ENCODE measurements at places on chromosomes 5 and 9.
A peak's percentile ranks its signal among the peaks of the same experiment; 100 is the strongest.

GRCh38 chr5:43313854-43314457 is 744 bp upstream of the HMGCS1 start:
- no peak for DNase-seq

GRCh38 chr9:93043122-93043521 is 15.4 kb upstream of the SUSD3 start:
- no peak for DNase-seq

DNA sequence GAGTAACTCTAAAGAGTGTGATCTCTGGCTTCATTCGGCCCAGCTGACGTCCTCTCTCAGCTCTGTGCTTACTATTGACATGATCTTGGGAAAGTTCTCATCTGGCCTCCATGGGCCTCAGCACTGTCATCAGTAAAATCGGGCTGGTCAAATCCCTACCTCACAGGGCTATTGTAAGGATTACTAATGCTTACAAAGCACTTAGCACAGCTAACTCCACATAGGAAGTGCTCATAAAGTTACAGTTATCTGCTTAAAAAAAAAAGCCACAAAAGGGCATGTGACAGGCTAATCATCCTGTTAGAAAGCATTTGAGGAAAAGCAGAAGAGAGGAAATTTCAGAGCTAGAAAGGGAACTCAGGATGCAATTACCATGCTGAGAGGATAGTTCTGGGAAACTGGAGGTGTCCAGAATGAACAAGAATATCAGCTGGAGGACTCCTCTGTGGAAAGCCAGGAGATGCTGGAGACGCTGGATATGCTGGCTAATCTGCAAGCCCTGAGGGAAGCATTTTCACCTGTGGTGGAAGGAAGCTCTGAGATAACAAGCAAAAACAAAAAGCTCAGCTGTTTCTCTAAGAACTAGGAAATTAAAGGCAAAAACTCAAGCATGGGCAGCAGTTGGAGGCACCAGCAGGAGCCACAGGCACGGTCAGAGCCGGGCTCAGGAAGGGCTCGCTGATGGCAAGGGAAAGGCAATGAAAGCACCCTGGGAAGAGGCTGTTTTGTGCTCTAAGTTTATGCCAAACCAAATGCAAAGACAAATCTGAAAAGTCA is 4.4 kb upstream of the BHMT start:
- DNase-seq: no peak

GRCh38 chr9:117671468-117671867 is 32.7 kb upstream of the TLR4 start:
- peak; percentile 24 for DNase-seq

DNA sequence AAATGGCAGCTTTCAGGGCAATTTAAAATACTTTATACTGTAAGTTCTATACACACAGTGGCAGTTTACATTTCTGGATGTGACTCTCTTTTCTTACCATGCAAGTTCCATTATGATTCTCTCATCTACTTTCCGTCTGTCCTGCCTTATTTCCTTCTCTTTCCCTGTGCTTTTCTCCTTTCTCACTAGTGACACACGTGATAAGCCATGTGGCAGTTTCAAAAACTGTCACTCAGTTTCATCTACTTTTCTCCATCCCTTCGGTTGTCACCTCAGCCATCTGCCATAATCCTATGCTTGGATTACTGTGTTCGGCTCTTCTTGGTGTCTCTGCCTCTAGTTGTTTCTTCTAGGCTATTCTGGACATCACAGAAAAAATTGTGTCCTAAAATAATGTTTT is 46.8 kb upstream of the ATG10 start:
- DNase-seq: no peak

GRCh38 chr9:99400184-99400731 is 178.2 kb downstream of the SEC61B start:
- DNase-seq: no peak

DNA sequence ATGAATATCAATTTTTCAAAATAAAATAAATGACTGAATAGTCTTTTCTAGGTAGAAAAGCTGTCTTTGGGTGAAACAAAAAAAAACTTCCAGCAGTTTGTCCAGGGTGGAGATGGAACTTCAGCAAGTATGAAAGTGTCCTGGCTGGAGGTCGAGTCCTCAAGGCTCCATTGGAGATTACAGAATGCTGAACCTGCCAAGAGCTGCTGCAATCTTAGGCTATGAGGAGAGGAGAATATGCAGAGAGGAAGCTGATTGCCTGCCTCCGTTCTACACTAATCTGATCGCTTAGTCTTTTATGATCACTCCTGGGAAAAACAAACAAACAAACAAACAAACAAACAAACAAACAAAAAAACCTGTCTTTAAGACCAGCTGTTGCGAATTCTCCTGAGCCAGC is 50.6 kb downstream of the NREP start:
- DNase-seq: no peak

DNA sequence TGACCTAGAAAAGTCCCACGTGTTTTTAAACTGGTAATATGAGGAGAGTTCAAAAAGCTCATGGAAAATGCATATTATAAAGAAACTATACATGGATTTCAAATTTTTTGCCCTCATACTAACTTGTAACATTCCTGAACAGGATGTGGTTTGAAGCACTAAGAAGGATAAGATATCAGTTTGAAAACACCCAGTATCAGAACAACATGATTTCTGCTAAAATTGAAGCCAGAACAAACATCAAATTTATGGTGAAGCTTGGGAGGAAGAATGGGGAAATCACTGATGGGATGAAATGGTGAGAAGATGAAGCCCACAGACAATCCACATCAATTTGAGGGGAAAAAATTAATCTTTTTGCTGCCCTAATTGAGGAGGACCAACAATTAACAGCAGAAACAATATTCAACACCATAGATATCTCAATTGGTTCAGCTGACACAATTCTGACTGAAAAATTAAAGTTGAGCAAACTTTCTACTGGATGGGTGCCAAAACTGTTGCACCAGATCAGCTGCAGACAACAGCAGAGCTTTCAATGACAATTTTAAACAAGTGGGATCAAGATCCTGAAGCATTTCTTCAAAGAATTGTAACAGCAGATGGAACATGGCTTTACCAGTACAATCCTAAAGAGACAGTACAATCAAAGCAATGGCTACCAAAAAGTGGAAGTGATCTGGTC is 113.2 kb upstream of the SNX2 start:
- DNase-seq: no peak

GRCh38 chr5:95958310-95959014 is 3.2 kb downstream of the ELL2 start:
- peak; percentile 78 for DNase-seq

- DNase-seq: no peak
These were observed 9.4 kb upstream of the GABRA6 start for GRCh38 chr5:161676103-161676502.

- no peak for DNase-seq
These were observed 16.4 kb downstream of the TENT4A start for GRCh38 chr5:6729386-6730310.

DNA sequence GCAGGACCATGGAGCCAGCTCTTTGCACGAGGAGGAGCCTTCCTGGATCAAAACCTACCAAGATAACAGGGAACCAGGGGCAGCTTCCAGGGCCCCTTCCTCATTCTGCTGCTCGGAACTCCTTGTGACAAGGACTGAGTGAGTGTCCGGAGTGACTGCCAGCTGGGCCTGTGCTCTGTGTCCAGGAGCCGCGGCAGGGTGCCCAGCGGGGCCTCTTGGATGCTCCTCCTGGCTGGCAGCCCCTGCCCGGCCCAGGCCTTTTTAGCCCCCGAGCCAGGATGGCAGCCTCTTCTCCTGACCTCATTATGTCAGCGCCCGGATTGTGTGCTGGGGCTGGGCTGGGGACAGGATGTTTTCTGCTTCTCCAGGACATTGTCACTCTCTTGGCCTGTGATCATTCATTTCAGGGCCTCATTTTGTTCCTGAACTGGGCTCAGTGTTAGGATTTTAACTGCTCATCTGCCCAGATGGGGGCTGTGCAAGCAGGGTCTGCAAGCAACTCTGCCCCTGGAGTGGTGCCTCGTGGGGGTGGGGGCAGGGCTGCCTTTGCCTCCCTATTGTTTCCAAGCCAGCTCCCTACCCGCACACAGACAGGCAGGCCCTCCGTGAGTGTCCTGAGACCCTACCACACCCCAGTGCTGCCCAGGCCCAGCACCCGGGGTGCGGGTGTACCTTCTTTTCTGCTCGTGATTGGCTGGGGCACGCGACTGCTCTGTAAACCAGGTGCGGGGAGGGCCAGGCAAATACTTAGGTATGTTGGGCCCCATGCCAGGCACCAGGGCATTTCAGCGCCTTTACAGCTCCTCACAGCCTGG is 161.6 kb downstream of the COL23A1 start:
- no peak for DNase-seq

DNA sequence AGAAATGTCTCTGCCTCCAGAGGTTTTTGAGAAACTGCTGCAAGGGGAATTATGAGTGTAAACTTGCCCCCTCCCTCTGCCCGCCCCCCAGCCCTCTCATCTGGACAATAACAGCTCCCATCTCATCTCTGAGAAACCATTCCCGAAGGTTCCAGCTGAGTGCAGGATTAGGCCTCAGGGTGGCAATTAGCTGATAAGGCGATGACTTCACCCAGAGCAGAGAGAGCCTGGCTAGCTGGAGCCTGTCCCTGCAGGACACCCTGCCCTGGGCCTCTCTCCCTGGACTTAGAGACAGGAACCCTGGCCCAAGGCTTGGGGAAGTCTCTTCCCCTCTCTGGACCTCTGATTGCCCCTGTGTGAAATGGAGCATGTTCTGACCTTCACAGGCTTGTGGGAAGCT is 45.7 kb upstream of the HAND1 start:
- DNase-seq: peak; percentile 47

GRCh38 chr9:95494416-95495371 is 22.1 kb downstream of the PTCH1 start:
- no peak for DNase-seq

- no peak for DNase-seq
These were observed 2371.7 kb upstream of the C9orf72 start for GRCh38 chr9:29945012-29945411.

DNA sequence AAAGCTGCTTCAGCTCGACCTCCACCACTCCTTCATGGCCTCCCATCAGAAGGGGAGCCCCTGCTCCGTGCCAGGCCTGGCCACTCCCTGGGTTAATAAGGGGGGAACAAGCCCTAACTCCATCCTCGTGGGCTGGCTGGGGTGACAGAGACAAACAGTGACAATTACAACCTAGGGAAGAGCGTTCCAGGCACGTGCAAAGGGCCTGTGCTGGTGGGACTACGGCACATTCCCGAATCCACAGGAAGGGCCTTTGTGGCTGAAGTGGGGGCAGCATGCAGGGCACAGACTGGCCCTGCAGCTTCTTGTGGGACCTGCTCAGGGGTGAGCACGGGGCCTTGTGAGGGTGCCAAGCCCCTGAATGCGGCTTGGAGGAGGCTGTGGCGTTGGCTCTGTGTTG is 157.4 kb downstream of the C9orf50 start:
- DNase-seq: no peak

DNA sequence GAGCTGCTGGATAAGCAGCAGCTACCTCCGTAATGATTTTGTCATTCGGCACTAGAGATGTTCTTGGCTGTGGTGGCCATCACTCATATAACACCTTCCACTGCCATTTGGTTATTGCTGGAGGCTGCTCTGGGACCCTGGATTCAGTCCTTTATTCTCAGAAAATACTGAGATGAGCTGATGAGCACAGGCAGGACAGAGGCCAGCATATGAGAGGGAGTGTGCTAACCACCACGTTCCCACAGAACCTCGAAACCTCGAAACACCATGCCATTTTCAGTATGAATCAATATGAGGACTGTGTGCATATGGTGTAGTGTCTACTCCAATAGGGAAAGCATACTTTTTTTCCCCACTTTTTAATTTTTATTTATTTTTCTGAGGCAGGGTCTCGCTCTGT is 56.6 kb downstream of the ADAM19 start:
- DNase-seq: no peak

DNA sequence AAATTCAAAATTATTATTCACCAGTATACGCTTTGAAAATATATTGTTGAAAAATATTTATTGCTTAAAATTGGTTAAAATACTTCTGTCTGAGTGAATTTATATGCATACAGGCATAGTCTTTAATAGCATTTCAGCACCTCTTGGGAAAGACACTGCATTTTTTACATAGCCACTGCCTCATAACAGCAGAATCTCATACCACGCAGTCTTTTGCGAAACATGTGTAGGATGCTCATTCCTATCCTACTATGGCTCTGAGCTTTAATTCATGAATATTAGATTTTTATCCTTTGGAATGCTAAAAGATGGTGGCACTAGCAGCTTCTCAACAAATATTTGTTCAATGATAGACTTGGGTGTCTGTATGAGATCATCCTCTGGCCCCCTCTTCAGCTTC is 94.0 kb upstream of the SH3GL2 start:
- DNase-seq: no peak

- DNase-seq: no peak
These were observed 17.0 kb upstream of the CMBL start for GRCh38 chr5:10324518-10325370.

- DNase-seq: no peak
These were observed 16.6 kb downstream of the OCLN start for GRCh38 chr5:69509212-69509611.

DNA sequence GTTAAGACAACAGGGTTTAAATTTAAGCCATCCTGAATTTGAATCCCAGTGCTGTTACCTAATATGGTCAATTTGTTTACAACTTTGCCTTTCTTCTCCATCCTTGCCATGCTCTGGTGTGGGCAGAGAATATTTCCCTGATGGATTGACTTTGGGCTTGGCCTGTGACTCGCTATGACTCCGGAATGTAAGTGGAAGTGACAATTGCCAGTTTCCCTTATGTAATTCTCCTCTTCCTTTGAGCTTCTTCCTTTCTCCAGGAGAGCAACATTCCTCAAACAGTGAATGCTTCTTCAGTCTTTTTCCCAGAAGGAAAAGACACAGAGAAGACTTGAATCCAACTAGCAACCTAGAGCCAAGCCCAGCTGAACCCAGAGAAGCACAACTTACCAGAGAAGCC is 159.1 kb downstream of the LURAP1L start:
- peak; percentile 76 for DNase-seq

DNA sequence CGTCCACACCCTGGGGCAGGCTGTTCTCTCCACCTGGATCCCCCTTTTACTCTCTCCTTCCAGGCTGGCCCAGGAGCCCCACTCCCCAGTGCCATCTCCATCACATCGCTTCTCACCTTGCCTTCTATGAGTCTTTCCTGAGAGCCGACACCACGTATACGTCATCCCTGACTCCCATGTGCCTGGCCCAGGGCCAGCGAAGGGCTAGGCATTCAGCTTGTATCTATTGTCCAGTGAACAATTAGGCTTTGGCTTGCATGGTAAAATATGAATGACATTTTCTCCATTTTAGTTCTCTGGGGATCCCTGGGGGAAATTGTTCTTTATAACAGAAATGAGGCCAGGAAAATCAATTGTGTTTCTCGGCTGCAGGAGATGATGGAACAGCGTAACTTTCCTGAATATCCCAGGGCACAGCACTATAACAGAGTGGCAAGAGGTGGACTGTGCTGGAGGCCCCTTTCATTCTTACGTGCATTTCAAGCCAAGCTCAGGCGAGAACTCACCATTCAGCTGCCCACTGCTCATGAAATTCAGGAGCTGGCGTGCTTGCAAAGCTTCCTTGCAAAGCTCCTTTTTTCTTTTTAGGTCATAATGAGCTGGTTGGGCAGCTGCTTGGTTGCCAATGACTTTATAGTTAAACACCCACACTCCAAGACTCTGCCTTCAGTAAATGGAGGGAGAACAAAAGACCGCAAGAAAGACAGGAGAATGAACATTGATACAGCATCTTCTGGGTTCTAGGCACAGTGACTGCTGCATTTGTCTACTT is 37.7 kb downstream of the NSG2 start:
- no peak for DNase-seq

GRCh38 chr9:6229619-6230018 is 14.0 kb downstream of the IL33 start:
- DNase-seq: no peak

- DNase-seq: no peak
These were observed 222.3 kb downstream of the CD180 start for GRCh38 chr5:66974256-66974655.
